NCI-H510A treated with DMSO at 0.1 percent for 48 hours (cell line): ENCODE measurements at places on chromosomes 3 and 15.

DNA sequence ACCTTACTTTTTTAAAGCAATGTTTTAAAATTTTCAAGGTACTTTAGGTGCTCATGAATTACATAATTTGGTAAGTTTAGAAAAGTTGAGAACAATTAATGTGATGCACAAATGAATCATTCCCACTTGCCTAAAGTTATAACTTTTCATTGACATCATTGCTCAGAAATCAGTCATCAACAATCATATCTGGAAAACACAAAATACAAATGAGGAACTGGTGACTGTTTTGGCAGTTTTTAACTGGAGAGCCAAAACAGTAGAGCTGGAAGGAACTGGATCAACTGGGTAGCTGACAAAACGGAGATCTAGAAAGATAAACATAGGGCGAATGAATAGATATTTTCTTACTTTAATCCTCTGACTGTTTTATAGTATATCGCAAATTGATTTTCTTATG, 767.1 kb downstream of the IGSF11 start:
- DNase-seq, result no peak

- DNase-seq, result no peak
These were observed 18.4 kb downstream of the HES1 start for GRCh38 chr3:194154346-194154745.

DNA sequence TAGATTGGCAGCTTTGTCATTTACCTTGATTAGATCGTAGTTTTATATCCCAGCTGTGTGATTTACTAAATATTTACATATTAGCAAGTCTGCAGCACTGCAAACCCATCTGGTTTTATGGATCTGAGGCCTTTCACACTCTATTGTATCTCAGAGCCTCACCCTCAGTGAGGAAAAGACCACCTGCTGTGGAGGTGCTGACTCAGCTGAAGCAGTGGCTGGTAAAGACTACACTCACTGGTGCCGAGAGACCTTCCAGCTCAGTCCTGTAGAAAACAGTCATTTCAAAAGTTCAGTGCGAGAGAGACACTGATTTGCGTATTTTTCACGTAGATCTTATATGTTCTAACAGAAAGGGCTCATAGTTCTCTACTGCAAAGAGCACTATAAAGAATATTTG, 307.8 kb upstream of the TPM1 start:
- no peak for DNase-seq

- no peak for DNase-seq
These were observed 72.7 kb downstream of the ZNF621 start for GRCh38 chr3:40597441-40597840.

DNA sequence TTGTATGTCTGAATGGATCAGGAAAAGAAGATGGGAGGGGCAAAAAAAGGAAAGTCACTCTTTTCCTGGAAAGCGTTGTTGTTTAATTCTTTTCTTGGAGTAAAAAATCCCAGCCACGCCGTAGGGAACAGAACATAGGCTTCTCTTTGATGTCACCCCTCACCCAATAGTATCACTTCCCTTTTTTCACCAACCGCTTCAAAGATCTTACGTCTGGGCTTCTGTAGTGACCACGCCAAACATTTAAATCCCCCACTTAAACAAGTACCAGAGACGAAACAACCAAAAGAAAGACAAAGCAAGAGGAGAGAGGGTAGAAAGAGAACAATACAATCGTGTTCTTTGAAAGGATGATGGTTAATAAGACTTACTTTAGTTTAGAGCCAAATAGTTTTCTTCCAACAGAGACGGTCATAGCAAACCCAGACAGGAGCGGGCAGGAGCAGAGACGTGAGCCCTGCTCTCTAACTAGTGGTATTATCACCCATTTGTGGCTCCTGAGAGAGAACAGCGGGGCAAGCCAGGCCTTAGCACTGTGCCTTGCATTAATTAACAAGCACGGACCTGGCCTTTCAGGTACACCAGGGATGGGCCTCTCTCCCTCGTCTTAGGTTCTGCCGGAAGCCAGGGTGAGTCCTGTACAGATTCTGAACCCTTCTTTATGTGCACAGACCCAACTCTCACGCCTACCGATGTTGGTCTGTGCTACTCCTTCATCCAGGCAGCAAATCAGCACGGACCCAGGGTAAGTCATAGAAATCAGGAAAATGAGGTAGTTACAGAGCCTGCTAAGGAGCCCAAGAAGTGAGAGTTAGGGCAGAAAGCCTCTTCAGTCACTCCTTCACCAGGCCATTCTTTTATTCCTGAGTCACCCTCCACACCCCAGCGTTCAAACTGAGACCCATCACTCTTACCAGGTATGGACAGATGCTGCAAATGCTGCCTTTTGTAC, 28.2 kb upstream of the BCL6 start:
- no peak for DNase-seq
